A549 treated with CpdA at 1 μM for 4 hours (cell line): ENCODE measurements at places on chromosomes 1 and 21. TPM values are rescaled to one million over a fixed set of nuclear protein-coding genes. Genes with fewer than 3 reads are reported as not detected.

Gene PPIAL4G
- total RNA-seq: not detected in 5 replicates

Gene RAVER2
- 4.4 to 5.6 TPM (median 5.2 TPM) in 5 replicates for total RNA-seq

Gene TMIGD3
- not detected in 5 replicates for total RNA-seq

Gene OR2T35
- total RNA-seq: not detected in 5 replicates

Gene SPATA46
- not detected in 5 replicates for total RNA-seq
